ENCODE measurements at places on chromosomes 4 and X.

DNA sequence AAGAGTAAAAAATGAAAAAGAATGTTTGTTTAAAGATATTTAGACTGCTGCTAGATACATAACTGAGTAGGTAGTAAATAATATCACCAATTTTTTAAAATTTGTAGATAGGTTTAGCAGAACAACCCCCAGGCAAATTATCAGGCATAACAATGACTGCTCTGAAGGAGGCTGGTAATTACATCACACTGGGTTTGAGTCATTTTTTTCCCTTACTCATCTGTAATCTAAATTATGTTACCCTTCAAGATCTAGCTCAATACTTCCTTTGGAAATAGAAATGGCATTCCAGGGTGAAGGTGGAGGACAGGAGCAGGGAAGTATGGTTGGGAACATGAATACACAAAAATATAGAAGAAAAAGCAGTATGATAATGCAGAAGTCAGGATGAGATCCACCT lies 431.6 kb upstream of the MAOA start:
- DNase-seq: no peak

GRCh38 chr4:159002950-159003349 lies 99.9 kb upstream of the RAPGEF2 start:
- no peak for DNase-seq

GRCh38 chr4:72283357-72283756 lies 251.6 kb downstream of the NPFFR2 start:
- no peak for DNase-seq

DNA sequence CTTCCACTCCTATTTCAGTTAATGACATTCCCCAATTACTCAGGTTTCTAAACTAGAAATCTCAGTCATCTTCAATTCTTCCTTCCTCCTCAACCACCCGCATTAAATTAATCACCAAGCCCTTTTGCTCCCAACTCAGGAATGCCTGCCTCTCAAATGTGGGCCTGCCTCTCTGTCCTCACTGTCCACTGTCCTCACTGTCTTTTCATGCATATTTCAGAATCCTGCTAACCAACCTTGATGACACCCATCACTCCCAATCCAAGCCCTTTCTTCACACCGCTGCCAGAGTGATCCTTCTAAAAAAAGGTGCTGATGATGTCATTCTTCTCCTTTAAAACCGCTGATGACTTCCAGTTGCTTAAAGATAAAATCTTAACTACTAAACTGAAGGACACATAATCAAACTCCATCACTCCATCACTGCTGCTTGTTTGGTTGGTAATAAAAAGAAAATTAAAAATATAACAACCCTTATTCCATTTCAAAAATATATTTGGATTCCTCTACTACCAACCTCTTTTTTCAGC lies 5.1 kb upstream of the APBB2 start:
- no peak for DNase-seq

DNA sequence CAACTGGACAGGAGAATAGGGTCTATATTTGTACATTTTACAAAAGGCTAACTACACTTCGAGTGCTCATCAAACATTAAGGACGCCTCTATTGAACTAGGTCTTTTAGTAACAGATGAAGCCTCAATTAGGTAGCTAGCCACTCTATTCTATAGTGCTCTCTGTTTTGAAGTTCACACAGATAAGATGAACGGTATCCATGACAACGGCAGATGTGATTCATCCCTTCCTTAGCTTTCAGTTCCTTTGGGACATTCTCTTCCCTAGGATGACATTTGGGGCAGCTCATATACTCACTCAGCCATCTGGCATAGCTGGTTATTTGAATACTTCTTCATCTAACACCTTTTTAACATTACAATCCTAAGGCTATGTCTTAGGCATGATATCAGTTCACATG lies 62.4 kb upstream of the WDFY3 start:
- no peak for DNase-seq

DNA sequence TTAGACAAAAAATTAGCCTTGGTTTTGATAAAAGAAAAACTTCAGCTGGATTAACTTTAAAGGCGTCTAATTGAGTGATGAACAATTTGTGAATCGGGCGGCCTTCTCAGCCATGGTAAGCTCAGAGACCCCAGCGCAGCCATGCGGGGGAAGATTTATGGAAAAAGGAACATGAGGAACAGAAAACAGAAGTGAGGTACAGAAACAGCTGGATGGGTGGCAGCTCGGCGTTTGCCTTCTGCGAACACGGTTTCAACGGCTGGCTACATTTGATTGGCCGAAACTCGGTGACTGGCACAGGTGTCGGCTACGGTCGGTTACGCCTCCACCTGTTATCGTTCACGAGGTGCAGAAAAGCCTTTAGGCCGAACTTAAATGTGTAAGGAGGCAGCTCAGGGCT lies 401.4 kb upstream of the FAT1 start:
- no peak for DNase-seq

DNA sequence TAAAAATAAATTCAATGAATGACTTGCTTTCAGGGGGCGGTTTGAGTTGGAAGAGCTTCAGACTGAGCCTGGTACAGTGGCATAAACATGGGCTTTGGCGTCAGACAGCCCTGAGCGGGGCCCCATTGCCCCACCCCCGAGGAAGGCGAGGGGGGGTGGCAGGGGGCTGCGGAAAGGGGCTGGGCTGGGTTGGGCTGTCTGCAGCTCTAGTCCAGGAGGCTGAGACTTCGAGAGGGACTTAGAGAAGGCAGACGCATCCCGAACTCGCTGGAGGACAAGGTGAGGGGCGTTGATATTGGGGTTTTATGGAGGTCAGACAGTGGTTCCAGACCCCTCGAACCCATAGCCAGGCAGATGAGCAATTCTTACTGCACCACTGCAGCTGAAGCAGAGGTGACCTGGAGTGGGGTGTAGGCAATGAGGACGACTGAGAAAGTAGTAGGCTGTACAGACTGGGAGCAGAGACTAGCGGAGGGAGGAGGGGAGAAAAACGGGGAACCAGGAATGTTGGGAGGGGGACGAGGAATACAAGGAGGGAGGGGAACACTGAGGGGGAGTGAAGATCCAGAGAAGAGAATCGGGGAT lies at the start of gene MAGED2:
Gene MAGED2 (plus strand): TSS at position 222 of the 585 bp plus-strand sequence. CDS start 1,587 bp downstream, outside the sequence.
- DNase-seq: no peak

- no peak for DNase-seq
Observed at GRCh38 chr4:43766648-43767047, 682.0 kb downstream of the KCTD8 start.

DNA sequence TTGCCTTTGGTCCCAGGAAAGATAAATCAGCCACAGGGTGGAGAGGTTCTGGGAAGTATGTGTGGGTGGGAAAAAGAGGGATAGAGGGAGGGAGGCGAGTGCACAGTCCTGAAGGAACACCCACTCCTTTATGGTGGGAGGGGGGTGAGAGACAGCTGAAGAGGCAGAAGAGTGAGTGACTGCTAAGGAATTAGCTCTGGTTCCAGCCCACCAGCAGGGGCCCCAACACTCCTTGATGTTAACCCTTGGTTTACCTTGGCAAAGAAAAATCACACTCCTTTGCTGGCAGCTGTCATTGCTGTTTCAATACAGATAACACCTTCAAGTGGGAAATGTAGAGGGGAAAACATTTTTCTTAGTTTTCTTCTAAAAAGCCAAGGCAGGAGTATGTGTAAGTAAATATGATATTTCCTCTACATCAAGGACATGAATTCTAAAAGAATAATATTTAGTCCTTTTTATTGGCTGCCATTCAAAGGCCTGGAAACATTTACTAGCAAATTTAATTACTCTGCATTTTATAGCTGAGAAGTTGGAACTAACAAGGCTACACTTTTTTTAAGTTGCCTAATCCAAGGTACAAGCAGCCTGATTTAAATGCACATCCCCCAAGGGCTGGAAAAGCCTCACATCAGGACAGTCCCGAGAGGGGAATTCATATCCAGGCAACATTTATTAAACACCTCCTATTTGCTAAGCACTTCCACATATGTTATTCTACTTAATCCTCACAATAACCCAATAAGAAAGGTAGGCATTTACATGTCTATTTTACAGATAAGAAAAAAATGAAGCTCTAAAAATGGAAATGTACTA lies 81.7 kb downstream of the HS6ST2 start:
- no peak for DNase-seq

- DNase-seq: no peak
Observed at GRCh38 chrX:69025802-69026301, 139.4 kb downstream of the PJA1 start.

DNA sequence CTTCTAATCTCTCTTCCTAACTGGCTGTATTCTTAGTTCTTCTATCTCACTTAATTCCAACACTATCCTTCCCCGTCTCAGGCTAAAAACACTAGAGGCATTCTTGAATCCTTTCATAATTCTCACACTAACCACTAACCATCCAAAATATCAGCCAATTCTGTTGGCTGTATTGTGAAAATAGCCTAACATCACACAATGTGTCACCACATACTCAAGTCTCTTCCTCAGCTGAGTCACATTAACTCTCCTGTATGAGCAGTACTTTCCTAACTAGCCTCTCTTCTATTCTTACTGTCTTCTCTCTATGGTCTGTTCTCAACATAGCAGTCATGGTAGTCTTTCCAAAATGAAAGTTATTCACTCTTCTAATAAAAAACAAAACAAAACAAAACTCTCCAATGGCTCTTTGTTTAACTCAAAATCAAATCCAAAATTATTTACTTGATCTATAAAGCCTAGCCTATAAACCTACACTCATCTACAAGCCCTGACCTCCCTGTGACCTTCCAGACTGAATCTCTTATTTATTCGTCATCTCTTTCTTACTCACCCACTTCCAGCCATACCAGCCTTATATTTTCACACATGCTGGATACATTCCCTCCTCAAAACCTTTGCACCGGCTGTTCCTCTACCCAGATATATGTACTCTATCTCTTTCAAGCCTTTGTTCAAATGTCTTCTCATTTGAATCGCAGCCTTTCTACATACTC lies 445.9 kb downstream of the TLL1 start:
- no peak for DNase-seq

GRCh38 chrX:373641-374471 lies 12.9 kb downstream of the PPP2R3B start:
- DNase-seq: no peak

- DNase-seq: peak; percentile 2
Observed at GRCh38 chr4:69689599-69689998, 36.6 kb upstream of the UGT2A1 start.

- DNase-seq: peak; percentile 9
Observed at GRCh38 chr4:82044141-82044993, 329.4 kb downstream of the HNRNPD start.

- no peak for DNase-seq
Observed at GRCh38 chr4:52964011-52964410, 101.9 kb downstream of the RASL11B start.

DNA sequence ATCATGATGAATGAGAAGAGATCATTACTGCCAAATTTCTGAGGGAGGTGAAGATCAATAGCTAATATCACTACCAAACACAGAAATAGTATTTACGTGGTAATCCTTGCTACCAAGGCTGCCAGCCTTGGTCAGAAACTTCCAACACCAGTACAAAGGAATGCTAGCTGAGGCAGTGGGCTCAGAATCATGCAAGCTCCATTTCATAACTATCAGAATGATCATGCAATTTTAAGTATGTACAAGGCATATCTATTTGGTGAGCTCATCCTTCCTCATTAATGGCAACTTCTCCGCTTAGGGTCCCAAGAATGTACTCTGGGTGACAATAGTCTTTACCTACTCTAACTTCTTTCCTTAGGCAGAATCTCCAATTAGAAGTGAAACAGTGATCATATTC lies 135.0 kb downstream of the GPC3 start:
- DNase-seq: no peak

DNA sequence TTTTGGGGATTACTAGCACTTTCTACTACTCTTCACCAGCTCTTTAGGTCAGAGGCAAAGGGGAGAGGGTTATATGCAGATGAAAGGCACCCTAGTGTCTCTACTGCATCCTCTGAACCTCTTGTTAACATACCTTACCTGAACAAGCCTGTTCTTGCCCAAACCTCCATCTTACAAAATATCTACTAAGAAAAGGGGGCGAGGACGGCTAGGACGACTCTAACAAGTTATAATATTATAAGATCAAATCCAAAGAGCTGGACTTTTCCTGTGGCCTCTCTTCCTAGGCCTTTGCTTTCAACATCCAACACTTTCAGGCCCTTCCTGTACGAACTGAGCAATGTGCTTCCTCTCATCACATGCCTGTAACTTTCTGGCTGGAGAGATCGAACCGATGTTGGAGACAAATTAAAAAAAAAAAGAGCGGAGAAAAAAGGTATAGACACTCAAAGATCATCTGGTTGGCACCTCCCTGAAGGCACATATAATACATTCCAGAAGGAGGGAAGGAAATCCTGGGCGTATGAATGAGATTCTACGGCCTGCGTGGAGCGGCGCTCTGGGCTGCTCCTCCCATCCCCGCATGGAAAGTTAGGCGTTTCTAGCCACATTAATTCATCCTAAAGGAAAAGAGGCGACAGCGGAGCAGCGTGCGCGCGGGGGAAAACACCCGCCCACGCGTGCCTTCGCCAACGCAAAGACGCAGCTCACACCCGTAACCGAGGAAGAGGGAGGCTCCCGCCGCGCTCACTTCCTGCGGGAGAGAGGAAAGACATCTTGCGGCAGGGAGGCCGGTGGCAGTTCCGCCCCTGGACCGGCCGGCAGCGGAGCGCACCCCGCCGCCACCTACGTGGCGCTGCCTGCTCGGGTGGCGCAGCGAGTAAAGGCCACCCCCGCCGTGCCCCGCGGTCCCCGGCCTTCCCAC lies 808 bp downstream of the PRDM5 start:
- DNase-seq: no peak

DNA sequence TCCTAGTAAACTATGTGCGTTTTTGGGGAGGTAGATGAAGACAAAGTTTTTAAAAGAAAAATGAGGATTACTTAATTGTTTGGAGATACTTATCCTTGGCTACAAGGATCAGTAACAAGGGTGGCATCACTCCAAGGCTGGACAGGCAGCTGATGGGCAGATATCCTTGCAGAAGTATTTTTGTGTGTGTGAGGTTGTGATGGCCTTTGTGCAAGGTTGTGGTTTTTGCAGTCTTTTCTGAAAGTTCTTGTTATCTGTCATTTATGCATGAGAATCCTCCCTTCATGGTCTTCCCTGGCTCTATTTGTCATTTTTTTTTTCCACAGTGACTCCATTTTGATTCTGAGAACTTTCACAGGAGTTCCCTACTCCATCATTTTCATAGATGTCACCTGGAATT lies 96.0 kb upstream of the C1GALT1C1 start:
- no peak for DNase-seq

DNA sequence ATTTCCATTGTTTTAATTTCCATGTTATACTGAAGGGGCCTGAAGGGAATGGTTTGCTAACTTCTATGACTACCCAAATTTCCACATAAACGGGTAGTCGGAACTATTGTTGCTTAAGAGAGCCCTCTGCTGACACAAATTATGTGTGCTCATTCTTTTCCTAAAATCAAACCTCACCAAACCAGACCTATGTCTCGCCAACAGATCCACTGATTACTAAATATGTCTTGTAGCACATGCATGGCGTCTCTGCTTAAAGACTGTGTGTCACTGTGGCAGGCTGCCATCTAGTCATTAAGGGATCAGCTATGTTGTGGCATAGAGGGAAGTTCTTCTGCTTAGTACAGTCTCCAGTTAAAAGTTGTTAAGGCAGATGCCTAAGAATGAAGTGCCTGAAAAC lies 25.1 kb downstream of the PIR start:
- no peak for DNase-seq

DNA sequence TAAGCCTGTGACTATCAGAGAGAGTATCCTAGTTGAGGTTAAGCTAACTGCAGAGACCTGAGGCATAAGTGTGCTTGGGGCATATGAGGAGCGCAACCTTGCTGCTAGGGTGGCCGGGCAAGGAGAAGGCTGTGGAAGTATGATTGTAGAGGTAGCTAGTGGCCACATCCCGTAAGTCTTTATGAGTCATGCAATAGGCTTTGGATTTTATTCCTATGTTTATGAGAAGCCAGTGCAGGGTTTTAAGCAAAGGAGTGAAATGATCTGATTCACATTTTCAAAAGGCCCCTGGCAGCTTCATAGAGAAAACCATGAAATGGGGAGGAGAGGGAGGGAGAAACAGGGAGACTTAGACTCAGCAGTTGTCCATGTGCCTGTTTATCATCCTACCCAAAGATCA lies 92.1 kb upstream of the WDFY3 start:
- DNase-seq: no peak
